Stromal cell of bone marrow (primary cell): ENCODE measurements at places on chromosomes 1 and 21.

- DNase-seq, result no peak
Measured at GRCh38 chr1:201841265-201841912, 12.4 kb downstream of the IPO9 start.

DNA sequence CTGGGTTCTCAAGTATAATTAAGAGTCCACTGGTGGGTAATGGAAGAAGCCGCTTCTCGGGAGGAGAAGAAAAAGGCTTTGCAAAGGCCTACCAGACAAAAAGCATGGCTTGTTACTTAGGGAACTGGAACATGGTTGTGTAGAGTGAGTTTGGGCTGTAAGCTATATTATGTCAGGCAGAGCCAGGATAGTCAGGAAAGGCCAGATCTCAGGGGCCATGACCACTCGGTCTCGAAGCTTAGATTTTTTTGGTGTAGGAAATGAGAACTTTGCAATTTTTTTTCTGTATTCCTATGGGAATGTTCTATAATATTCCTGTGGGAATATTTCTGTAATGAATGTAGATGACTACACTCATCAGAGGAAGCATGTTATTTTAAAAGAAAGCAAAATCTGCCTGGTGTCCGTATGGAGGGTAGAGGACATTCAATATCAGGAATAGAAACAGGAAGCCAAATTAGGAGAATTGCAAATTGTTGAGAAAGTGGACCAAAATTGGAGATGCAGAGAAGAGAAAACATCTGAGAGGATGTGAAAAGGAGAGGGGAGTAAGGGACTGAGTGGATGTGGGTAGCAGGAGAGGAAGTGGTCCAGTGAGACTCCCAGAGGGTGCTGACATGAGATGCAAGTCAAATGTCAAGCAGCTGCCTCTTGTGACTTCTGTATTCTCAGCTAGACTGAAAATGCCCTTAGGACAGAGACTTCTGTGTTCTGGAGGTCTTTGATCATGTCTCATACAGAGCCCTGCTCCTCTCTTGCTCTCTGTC, 45.2 kb upstream of the HAO2 start:
- no peak for DNase-seq

GRCh38 chr1:25616987-25617624, 515 bp downstream of the MAN1C1 start:
- DNase-seq, result no peak

DNA sequence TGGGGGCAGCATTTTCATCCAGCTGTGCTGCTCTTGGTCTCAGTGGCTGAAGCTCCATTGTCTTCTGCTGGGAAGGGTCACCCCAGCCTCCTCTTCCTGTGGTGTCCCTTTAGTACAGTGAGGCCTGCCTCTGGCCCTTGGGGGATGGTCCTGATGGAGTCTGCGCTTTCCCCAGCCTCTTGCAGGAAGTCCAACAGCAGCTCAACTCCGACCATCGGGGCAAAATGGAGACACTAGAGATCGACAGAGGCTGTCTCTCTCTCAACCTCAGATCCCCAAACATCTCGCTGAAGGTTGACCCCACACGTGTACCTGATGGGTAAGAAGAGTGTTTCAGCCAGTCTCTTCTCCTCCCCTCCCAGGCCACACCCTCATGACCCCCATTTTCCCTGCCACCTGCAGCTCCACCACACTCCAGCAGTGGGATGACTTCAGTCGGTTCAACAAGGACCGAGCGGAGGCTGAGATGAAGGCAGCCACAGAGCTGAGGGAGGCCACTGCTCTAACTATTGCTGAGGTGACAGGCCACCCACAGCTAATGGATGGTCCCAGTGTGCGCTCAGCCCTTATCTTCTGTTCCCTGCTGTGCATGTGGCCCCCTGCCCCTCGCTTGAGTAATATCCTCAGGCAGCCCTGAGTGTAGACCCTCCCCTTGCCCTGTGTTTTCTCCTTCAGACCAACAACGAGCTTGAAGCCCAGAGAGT, 2.0 kb upstream of the ADPRS start:
- no peak for DNase-seq

GRCh38 chr21:35943752-35944151, 116.6 kb downstream of the SETD4 start:
- no peak for DNase-seq

DNA sequence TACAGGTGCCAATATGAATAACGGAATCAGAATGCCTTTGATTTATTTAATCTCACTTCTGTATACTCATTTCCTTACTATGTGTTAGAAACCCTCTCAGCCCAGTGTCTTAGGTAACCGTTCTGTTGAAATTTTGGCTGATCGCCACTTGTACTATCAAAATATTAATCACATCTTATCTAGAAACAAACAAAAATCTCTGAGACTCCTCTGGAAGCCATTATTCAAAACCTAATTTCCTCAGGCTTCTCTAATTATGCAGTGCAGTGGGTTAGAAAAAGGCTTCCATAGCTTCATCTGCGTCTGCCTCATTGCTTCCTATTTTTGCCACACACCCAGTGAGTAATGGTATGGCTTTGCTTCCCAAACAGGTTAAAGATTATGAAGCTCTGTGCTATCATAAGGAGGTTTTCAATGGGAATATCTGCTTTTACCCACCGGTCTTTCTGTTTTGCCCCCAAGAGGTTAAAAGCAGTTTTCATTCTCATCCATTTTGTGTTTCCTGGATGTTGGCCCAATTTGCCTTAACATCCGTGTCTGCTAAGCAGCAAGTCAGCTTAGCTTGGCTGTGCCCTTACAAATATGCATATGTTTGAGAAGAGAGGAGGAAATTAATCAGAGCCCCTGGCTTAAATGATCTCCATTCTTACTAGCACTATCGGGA, 129.6 kb downstream of the RYR2 start:
- no peak for DNase-seq

DNA sequence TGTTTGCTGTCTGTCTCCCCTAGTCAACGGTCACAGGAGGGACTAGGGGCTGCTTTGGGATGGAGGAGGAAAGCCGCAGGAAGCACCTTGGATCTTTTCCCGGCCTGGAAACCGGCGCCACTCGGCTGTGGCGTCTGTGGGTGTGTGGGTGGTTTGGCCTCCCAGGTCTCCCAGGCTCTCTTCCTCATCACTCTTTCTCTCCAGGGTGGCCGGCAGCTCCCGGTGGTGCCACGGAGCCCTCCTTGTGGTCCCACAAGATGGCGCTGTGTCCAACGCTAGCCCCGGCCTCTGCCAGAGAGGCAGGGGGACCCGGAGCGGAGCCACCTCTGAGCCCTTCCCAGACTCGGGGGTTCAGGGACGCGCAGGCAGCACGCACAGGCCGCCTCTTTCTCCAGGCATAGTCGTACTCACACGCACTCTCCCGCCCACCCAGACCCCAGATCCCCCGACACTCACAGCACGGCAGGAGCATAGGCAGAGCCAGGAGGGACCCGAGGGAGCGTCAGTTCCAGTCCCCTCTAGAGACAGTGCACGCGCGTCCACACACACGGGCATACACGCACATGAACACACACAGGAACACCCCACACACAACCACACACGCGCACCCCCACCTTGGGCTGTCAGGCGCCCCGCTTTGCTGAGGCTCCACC, 31.2 kb downstream of the CDCP2 start:
- peak; percentile 39 for DNase-seq

DNA sequence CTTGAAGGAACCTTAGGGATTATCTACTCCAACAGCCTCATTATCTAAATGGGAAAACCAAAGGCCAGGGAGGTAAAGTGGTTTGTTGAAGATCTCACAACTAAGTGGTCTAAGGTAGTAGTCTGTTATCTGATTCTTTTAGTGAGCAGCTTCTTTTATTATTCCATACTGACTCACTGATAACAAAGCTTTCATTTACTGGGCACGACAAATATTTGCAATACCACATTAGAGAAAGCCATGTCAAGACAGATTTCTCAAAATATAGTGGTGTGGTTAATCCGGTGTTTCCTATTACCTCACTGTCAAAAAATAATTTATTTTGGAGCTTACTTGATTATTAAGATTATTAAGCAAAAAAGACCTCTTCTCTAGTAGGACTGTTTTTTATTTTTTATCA, 369.1 kb downstream of the S1PR1 start:
- DNase-seq, result no peak

- no peak for DNase-seq
Measured at GRCh38 chr1:32746130-32746529, 43.6 kb upstream of the SYNC start.
